GM13977 (cell line): ENCODE measurements at places on chromosomes 7 and 10.

DNA sequence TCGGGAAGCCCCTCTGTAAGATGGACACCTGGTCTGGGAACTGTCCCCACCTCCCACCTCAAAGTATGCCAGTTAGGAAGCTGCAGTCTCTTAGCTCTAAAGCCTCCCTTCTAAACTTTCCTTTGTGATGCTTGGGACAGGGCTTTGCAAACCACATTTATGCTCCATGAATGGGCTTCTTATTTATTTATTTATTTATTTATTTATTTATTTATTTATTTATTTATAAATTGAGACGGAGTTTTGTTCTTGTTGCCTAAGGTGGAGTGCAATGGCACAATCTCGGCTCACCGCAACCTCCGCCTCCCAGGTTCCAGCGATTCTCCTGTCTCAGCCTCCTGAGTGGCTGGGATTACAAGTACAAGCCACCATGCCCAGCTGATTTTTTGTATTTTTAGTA lies 1009.4 kb downstream of the TYW1 start:
- no peak for DNase-seq

DNA sequence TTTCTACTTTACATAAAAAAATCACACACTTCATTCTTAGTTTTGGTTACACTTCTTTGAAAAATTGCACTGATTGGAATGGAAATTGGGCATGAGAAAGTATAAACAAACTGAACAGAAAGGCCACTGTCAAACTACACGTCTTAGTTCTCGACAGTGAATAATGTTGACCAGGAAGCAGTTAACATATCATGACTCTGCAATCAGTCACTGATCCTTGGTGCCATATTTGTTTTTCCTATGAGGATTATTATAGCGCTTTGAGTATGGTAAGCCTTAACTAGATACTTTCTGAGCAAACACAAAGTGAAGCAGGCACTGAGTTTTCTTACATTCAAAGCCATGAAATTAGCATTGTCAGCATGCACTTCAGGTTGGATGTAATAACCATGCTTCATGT lies 495.1 kb upstream of the ANKRD30A start:
- no peak for DNase-seq

- no peak for DNase-seq
Measured at GRCh38 chr7:136501151-136501550, 367.3 kb upstream of the CHRM2 start.

DNA sequence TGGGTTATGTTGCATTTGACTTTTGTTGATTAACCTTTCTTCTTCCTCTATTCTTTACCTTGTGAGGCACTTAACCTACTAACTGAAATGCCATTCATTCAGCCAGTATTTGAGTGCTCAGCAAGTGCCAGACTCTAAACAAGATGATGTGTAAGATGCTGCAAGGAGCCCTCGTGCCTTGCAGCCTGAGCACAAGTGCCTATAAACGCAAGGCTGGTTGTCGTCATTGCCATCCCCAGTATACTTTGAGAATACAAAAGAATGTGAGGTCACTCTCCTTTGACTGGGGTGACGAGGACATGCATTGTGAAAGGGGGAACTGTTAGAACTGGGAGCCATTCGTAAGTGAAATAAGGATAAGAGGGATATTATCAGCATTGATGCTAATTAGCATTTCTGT lies 103.0 kb downstream of the AUTS2 start:
- DNase-seq = no peak

DNA sequence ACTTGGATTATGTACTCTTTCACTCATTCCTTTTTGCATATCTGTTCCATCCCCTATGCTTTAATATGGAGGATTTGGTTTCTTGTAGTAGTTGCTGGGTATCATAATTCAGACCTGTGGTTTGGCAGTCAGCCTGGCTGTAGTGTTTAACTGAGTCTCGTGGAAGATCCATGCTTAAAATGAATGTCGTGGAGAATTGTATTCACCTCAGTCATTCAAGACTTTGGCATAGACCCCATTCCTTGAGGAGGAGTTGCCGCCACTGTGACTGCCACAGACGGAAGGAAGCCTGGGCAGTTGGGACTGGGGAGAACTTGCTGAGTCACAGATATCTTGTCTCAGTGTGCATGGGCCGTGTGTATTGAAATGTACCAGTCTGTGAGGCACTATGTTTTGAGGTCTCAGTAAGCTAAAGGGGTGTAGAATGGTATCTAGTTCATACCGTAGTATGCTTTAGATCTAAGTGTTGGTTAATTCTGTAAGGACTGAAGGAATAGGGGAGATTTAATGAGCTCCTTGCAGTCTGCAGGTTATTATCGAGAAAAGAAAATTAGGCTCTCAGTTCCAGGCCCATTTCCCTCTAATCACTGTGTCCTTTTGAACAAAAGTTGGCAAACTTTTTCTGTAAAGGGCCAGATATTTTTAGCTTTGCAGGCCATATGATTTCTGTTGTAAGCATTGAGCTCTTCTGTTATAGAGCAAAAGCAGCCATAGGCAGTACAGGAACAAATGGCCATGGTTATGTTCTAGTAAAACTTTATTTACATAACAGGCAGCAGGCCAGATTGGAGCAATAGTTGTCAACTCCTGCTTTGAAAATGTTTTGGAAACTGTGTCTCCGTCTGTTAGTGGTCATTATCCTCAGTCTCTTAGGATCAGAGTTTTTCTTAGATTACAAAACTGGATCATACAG lies 76.8 kb downstream of the TPST1 start:
- no peak for DNase-seq

GRCh38 chr10:77087366-77087765 lies 550.2 kb downstream of the KCNMA1 start:
- no peak for DNase-seq

GRCh38 chr10:133481657-133482056 lies 27.9 kb downstream of the SCART1 start:
- peak; percentile 2 for DNase-seq

- no peak for DNase-seq
Measured at GRCh38 chr10:44397476-44398225, 12.8 kb upstream of the CXCL12 start.

DNA sequence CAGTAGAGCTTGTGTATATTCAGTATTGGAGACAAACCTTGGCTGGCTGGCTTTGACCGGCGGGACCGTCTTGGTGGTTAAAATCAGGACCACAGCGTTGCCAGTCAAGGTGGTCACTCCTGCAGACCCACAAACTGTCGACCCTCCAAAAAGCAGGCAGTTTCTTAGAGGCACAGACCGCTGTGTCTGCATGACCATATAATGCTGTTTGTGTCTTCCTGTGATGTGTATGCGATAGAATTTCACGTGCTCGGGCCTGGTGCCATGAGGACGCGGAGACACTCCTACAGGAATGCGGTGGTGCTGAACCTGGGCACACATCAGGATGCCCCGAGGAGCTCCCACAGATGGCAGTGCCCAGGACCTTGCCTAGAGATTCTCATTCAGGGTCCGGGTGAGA lies 34.8 kb downstream of the BNIP3 start:
- no peak for DNase-seq

DNA sequence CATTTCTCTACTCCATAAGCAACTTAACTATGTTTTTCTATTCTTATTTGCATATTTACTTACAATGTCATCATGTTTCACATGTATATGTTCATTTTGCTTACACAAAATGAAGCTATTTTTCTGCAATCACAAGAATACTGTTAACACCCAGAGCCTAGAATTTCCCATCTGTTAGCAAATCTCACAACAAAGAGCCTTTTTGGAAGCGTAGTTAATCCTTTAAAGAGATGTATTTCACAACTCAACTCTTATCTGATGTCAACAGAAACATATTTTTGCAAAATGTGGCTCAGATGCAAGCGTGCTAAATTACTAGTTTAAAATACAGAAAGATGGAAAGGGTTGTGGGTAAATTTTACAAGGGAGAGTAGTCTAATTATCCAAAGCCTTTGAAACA lies 110.6 kb upstream of the COL1A2 start:
- DNase-seq = no peak

DNA sequence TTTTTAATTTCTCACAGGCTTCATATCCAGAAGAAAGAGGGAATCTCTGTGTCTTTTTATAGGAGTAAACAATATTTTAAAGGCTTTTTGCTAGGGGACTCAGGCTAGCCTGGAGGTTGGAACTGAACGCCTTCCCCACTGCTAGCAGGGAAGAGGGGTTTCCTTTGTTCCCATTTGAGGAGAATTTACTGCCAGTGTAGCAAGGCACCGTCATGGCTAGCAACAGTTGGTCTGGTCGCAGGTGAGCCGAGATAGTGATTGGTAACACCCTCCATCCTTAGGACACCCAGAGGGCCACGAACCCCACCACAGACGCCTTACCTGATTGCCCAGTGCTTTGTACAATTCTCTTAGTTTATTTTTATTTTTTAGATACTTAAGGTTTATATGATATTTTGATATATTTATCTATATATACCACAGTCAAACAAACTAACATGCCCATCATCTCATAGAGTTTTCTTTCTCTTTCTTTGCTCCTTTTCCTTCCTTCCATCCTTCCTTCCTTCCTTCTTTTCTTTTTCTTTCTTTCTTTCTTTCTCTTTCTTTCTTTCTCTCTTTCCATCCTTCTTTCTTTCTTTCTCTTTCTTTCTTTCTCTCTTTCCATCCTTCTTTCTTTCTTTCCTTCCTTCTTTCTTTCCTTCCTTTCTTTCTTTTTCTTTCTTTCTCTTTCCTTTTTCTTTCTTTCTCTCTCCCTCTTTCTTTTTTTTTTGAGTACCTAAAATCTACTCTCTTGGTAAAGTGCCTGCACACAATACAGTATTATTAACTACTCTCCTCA lies 219.0 kb upstream of the AKR1E2 start:
- DNase-seq = no peak

DNA sequence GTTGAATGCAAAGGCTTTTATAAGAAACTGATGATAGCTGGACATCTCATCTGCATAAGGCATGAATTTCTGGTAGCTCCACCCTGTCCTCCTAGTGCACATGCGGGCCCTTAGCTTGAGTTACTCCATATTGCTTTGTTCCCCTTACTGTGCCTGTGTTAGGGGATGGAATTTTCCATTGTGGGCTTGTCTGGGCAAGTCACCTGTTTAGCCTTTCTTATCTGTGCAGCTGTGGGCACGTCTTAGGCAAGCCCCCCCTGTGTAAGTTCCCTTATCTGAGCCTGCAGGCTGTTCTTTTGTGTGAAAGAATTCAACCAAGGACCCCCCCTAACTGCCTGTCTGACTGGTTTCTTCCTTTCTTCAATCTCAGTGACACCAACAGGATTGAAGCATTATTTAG lies 14.5 kb upstream of the CROT start:
- DNase-seq = no peak
